ENCODE measurements at places on chromosomes 1 and 21.

DNA sequence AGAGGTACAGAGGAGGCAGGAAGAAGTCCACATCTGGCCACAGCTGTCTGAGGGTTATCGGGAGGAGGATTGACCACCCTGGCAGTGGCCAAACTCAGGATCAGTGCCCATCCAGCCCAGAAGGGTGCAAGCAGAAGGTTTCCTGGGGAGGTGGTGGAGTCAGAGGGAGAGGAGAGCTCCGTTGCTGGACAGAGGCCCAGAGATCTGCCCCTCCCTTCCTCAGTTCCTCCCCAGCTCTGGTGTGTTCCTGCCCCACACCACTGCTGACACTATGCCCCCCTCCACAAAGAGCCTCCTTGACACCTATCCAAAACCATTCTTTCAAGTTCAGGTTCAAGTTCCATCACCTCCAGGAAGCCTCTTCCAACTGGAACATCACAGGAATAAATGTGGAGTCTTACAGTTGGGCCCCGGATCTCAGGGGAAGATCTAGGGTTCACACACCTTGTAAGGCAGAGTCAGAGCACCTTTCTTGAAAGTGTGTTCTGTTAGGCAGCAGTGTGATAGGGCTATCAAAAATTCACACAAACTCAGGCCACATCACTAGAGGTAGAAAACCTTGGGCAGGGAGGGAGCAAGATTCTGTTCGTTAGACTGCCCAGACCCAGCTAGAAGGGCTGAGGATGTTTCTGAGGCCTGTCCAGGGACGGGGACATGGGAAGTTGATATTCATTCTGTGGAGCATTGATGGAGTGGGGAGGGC is 7.4 kb downstream of the LDLRAD1 start:
- no peak for ATAC-seq

DNA sequence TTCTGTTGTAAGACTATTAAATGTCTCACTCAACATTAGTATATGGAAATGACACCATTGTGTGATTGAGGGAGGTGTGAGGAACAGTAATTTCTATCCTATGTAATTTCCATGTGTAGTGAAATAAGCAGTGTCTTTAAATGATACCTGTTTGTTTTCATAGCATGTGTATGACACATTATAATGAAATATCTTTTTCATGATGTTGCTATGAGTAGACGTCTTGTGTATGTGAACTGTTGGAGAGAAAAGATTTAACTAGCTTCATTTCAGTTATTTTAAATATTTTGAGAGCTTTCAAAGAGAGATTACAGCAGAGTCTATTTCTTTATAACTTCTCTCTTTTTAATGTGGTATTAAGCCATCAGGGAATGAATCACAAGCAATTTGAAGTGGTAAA is 71.5 kb upstream of the QSOX1 start:
- ATAC-seq: no peak

DNA sequence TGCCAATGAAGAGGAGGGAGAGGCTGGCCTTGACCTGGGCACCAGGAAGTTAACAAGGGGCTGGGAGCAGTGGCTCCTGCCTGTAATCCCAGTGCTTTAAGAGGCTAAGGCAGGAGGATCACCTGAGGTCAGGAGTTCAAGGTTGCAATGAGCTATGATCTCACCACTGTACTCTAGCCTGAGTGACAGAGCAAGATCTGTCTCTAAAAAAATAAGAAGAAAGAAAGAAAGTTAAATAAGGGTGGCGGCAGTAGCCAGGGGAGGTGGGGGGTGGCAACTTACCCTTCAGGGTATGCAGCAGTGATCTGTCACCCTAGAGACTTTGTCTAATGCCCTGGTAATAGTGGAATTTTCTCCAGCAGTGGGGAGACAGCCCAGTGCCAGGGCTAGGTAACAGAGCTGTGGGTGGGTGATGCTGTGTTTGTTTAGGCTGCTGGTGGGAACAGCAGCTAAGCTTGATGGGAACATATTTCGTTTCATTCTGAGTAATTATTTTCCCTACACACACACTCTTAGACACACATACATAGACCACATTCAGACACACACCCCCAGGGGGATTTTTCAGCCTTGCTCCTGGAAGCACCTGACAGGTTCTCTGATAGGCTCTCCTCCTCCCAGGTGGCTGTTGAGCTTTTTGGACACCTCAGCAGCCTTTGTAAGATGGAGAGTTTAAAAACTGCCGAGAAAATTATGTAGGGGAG is 11.3 kb upstream of the SYT6 start:
- ATAC-seq: no peak

DNA sequence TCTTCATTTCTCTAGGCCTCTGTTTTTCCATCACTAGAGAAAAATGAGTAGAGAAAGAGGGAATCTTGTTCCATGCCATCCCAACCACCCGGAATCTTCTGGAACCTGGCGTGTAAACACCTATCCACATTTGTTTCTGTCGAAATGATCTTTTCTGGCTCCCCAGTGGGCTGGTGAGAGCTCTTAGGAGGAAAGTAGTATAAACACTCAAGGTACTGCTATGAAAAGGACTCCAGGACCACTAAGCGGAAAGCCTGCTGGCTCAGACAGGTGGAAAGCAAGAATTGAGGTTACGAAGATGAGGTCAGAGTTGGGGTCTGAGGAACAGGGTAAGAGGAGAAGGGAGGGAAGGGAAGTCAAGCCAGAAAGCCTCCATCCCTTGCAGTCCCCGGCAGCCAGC is 90.8 kb downstream of the PLXNA2 start:
- ATAC-seq: no peak

DNA sequence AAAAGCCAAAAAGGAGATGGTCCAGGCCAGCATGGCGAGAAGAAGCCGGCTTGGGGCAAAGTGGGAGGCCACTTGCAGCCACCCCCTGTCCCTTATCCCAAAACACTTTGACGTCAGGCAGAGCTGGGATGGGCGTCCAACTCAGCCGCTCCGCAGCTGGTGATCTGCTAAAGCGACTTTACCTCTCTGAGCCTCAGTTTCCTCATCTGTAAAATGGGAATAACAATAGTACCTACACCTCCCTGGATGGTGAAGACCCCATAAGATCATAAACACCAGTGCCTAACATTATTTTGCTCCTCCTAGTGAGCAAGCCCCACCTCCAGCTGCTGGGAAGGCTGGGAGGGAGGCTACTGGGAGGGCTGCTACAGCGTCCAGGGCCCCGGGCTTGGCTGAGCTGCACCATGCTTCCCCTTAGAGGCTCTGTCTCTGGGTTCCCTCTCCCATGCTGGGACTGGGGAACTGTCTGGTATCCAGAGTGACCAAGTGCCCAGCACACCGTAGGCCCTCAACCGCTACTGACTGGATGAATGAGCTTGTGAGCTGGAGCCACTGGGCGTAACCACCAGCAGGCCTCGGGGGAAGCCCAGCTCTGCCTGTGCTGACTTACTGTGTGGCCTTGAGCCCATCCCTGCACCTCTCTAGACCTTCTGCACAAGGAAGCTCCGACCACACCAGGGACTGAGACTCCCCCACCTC is 18.3 kb downstream of the IFFO2 start:
- peak; percentile 49 for ATAC-seq
